ENCODE measurements at places on chromosomes 11 and 22.

- DNase-seq = peak; percentile 4
Measured at GRCh38 chr11:40384991-40385390, 1074.5 kb downstream of the LRRC4C start.

DNA sequence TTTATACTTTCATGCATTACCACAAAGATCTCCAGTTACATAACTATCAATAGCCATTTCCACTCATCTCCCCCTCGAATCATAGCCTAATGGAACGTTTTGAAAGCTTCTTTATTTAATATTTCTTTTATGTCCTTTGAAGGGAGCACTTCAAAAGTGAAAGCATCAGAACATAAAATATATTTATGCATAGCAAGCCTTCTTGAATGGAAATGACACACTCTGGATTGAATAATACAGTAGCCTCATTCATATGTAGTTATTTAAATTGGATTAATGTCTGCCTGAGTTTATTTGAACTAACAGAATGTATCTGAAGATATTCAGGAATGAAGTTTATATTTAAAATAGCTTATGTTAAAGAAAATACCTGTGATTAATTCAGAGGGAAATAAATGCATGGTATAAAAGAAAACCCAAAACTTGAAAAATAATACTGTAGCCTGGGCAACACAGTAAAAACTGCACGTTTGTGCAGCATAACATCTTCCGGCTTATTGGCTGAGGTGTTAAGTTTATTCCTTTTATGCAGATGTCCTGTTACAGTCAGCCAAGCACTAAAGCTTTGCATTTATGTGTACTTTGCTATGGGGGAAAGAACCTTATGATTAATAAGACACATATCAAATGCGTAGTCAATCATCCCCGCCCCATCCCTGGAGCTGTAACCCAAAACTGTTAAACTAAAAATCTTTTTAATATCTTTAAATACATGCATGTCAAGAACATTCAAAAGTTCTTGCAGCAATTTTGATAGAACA, 22.0 kb downstream of the OOSP3 start:
- DNase-seq = no peak

GRCh38 chr11:28257761-28258160, 149.6 kb downstream of the METTL15 start:
- DNase-seq = peak; percentile 33

DNA sequence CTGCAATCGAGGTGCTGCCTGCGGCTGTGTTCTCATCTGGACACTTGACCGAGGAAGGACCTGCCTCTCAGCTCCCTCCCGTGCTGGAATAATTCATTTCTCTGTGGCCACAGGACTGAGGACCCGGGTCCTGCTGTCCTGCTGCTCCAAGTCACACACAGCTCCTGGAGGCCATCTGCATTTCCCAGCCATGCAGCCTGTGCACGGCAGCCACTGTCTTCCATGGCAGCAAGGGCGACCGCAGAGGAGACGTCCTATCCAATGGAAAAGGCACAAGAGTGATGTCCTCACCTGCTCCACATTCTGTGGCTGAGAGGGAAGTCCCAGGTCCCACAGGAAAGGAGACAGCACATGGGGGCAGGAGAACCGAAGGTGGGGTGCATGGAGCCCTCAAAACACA, 495.8 kb downstream of the BRD1 start:
- no peak for DNase-seq

DNA sequence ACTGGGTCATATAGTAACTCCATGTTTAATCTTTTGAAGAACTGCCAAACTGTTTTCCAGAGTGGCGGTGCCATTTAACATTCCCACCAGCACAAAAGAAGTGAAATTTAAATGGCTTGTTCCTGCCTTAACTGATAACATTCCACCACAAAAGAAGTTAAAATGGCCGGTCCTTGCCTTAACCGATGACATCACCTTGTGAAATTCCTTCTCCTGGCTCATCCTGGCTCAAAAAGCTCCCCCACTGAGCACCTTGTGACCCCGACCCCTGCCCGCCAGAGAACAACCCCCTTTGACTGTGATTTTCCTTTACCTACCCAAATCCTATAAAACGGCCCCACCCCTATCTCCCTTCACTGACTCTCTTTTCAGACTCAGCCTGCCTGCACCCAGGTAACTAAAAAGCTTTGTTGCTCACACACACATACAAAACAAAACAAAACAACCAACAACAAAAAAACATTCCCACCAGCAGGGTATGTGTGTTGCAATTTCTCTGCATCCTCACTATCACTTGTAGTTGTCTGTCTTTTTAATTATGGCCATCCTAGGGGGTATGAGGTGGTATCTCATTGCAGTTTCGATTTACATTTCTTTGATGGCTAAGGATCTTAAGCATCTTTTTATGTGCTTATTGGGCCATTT, 109.0 kb downstream of the FAR1 start:
- DNase-seq = no peak

DNA sequence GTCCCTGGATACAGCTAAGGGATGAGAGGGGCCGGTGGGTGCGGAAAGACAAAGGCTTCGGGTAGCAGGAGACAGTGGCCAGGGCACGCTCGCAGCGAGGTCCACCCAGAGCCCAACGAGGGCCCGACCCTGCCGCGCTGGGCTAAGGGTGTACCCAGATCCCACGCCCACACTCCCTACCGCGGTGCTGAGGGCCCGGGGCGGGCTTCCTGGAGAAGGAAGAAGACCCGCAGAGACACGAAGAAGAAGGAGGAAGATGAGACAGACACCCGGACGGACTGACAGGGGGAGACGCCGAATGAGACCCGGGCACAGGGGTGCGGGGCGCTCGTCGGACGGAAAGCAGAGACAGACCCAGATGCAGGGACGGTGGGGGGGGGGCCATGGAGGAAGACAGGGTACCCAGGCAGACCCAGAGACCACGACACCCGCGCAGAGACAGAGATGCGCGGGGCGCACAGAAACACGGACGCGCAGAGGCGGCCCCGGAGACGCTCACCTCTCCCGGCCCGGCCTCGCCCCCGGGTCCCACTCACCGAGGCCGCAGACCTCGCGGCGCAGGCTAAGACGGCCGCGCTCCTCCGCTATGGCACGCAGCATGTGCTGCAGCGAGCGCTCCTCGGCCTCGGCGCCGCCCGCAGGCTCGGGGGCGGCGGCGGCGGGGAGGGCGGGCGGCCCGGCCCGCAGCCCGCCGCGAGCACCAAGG, 437 bp downstream of the KIAA0930 start:
- no peak for DNase-seq

- no peak for DNase-seq
Measured at GRCh38 chr11:45399166-45399565, 113.0 kb upstream of the SYT13 start.

DNA sequence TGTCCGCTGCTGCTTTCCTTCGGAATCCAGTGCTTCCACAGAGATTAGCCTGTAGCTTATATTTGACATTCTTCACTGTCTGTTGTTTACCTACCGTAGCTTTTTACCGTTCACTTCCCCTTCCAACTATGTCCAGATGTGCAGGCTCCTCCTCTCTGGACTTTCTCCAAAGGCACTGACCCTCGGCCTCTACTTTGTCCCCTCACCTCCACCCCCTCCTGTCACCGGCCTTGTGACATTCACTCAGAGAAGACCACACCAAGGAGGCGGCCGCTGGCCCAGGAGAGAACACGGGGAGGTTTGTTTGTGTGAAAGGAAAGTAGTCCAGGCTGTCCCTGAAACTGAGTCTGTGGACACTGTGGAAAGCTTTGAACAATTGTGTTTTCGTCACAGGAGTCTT, 15.4 kb upstream of the ST14 start:
- DNase-seq = no peak

DNA sequence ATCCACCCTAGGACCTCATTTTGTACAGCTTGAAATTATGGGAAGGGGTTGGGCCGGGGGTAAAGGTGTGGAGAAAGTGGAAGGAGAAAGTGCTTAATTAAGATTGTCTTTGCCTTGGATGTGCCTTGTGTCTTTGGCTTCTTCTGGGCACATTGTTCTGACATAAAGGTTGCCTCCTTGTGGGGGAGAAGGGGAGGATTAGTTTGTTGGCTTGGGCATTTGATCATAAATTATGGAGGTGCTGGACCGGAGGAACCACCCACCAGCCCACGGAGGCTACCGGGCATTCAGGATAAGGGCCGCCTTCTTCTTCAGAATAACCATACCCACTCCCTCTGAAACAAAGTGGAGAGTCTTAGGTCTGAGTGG, 1.3 kb downstream of the PAFAH1B2 start:
- DNase-seq = peak; percentile 56

- DNase-seq = no peak
Measured at GRCh38 chr22:48979482-48979881, 848.2 kb downstream of the BRD1 start.
